GM10248 (cell line): ENCODE measurements at places on chromosomes 4 and X.

DNA sequence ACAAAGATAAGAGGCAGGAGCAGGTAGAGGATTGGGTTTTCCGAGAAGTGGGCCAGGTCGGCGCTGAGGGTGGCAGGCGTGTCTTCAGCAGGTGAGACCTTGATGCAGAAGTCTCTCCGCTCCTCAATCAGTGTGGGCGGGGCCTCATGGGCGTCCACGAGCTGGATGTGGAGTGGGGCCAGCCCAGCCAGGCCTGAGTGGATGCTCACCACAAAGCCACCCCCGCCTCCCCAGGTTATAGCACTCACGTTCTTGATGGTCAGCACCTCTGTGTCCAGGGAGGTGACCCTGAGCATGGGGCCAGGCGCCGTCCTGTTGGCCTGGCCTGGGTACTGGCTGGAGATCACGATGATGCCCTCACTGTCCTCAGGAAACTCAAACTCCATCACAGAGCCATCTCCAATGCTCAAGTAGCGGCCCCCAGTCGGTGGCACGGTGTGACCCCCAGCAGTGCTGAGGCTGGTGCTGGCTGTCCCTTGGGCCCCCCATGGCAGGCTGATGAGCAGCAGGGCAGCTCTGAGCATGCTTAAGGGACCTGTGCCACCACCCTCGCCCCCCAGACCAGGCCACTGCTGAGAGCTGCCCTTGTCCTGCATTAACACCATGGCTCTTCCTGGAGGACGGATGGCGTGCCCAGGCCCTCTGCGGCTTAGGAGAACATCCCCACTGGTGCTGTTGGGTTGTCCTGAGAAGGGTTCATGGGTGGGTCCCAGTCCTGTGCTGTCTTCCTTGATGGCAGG is 1.9 kb downstream of the SLC10A3 start:
- DNase-seq = no peak

DNA sequence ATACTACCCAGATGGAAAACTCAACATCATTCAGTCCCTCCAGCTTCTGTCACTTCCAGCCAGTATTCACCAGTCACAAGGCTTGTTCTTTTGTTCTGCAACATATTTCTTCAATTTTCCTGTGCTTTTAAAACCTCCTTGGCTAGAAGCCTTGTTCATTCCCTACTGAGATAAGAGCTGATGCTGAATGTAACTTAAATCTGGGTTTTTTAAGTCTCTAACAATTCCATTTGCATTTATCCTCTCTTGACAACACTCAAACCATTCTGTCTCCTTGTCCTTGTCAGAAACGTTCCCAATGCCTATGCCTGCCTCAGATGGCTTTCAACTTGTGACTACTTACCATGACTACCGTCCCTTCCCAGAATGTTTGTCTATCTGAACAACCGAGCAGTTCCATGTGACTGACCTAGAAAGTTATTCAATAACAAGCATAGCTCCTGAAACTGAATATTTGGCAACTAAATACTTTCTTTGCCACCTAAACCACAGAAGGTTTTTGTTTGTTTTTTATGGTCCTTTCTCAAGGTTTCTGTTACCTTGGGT is 682.9 kb upstream of the GALNTL6 start:
- DNase-seq = no peak

GRCh38 chr4:14583331-14583730 is 418.9 kb upstream of the CPEB2 start:
- no peak for DNase-seq

DNA sequence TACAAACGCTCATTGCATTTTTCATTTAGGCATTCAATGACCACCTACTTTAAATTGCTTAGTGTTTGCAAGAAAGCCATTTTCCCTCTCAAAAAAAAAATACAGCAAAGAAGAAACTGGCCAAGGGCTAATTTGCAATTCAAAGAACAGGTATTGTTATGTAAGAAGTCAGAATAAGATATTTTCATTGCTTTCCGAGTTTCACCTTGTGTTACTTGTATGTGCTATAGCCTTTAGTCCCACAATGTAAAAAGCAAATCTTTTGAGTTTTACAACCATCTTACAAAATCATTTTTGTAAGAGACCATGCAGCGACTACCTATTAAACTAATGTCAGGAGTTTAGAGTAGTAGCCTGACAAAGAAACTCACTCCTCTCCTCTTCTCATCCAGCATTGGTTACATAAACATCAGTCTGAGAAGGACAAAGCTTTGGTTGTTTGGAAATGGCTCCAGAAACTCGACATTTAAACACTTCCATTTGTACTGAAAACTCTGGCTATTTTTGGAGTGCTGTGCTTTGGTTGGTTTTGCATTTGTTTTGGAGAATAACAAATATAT is 15.3 kb downstream of the TENM3 start:
- DNase-seq = no peak
